ENCODE measurements at places on chromosomes 12 and 14. TPM values are rescaled to one million over a fixed set of nuclear protein-coding genes. Genes with fewer than 3 reads are reported as not detected.
A peak's percentile ranks its signal among the peaks of the same experiment; 100 is the strongest.

Gene PAX9
- not detected for total RNA-seq

Gene MUCL1
- not detected for total RNA-seq

- no peak overlapping the region for H3K4me3 ChIP-seq
- DNase-seq = no peak
- H3K4me1 ChIP-seq = peaks cover 3% of the 10 kb centered on the region
- H3K36me3 ChIP-seq = no peaks in the 10 kb centered on the region
- H3K27me3 ChIP-seq = peaks cover 37% of the 10 kb centered on the region
Observed at GRCh38 chr12:3178671-3179313, 101.6 kb downstream of the TSPAN9 start.

Gene ASCL1
- total RNA-seq = not detected

- no peak for DNase-seq
- H3K36me3 ChIP-seq = peaks cover 21% of the 10 kb centered on the region
- no peak overlapping the region for H3K4me3 ChIP-seq
Observed at GRCh38 chr12:76848132-76848531, 30.7 kb downstream of the CSRP2 start.

DNA sequence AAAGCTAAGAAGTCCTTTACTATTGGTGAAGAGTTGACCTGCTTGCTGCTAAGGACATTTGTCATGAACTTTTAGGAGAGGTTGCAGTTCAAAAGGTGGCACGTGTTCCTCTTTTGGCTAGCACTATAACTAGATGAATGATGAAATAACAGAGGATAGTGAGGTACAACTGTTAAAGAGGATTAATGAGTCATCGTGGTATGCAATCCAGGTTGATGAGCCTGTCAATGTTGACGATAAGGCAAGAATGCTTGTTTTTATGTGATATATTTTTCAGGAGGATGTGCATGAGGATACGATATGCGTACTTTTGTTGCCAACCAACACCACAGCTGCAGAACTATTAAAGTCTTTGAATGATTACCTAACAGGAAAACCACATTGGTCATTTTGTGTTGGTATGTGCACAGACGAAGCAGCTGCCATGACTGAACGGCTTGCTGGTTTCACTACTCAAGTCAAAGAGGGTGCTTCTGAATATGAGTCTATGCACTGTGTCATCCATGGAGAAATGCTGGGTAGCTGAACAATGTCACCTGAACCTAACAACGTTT is 10.6 kb downstream of the CEP128 start:
- DNase-seq = no peak
- H3K36me3 ChIP-seq = peaks cover 66% of the 10 kb centered on the region
- H3K27me3 ChIP-seq = no peaks in the 10 kb centered on the region
- H3K4me3 ChIP-seq = peak overlapping the region; percentile 64
- H3K4me1 ChIP-seq = peaks cover 56% of the 10 kb centered on the region
- H3K27ac ChIP-seq = peak overlapping the region; percentile 87

GRCh38 chr12:3534511-3534910 is 43.5 kb downstream of the PRMT8 start:
- H3K4me1 ChIP-seq = no peaks in the 10 kb centered on the region
- H3K27me3 ChIP-seq = peaks cover 2% of the 10 kb centered on the region
- H3K4me3 ChIP-seq = no peak overlapping the region
- no peaks in the 10 kb centered on the region for H3K36me3 ChIP-seq
- H3K27ac ChIP-seq = no peak overlapping the region

DNA sequence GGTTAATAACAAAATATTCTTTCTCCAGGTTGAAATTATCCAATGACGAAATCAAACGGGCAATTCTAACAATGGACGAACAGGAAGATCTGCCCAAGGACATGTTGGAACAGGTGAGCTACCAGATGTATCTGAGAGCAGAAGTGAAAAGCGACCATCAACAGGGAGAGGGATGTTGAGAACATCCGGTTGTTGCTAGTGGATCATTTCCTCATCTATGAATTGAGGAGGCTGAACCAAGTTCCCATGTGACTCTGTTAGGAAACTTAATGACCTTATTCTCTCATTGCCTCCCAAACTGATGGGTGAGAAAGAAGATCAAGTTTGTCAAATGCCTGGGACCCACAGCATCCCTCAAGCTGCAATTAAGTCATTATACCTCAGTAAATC is 117.7 kb downstream of the GPR135 start:
- no peak overlapping the region for H3K4me3 ChIP-seq
- DNase-seq = no peak
- H3K27me3 ChIP-seq = no peaks in the 10 kb centered on the region

Gene MAX
- total RNA-seq = 150 TPM

- peaks cover 2% of the 10 kb centered on the region for H3K4me1 ChIP-seq
- H3K36me3 ChIP-seq = peaks cover 21% of the 10 kb centered on the region
- no peak overlapping the region for H3K27ac ChIP-seq
- no peak overlapping the region for H3K4me3 ChIP-seq
Observed at GRCh38 chr12:96220902-96221301, 26.7 kb downstream of the ELK3 start.

Gene MANSC1
- not detected for total RNA-seq

DNA sequence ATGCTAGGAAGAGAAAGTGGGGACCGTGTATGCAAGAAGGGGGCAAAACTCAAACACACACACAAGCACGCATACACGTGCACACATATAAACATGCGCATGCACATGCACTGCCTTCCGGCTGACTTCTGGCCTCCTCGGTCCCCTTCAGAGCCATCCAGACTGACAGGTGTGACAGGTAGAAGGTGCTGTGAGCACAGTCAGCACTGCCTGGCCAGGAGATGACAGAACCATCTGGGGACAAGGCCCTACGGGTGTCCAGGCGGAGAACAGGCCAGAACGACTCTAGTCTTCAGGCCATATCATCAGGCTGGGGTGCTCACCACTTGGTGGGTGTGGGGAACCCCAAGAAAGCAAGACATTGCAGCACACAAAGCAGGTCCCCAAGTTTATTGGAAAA is 7.3 kb downstream of the KRT83 start:
- H3K36me3 ChIP-seq = no peaks in the 10 kb centered on the region
- H3K27ac ChIP-seq = no peak overlapping the region
- no peak for DNase-seq
- H3K4me3 ChIP-seq = no peak overlapping the region
- H3K27me3 ChIP-seq = peaks cover 50% of the 10 kb centered on the region

DNA sequence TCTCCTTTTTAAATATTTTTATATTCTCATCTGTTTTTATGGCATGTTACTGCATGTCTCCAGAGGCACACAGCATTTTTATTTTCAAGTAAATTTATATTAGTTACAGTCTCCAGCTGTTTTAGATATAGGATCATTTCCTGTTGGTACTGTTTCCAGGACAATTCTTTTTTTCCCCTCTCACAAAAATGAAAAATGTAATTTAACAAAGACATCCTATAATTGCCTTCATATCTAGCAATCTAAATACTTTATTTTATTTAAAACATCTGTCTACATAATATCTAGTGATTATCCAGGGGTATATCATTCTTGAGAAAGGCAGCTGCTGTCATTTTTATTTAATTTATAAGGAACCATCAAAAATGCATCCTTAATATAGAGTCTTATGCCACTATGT is 272.4 kb upstream of the NPAS3 start:
- H3K27me3 ChIP-seq = peaks cover 2% of the 10 kb centered on the region
- DNase-seq = no peak
- H3K27ac ChIP-seq = no peak overlapping the region
- no peak overlapping the region for H3K4me3 ChIP-seq
- H3K36me3 ChIP-seq = no peaks in the 10 kb centered on the region

DNA sequence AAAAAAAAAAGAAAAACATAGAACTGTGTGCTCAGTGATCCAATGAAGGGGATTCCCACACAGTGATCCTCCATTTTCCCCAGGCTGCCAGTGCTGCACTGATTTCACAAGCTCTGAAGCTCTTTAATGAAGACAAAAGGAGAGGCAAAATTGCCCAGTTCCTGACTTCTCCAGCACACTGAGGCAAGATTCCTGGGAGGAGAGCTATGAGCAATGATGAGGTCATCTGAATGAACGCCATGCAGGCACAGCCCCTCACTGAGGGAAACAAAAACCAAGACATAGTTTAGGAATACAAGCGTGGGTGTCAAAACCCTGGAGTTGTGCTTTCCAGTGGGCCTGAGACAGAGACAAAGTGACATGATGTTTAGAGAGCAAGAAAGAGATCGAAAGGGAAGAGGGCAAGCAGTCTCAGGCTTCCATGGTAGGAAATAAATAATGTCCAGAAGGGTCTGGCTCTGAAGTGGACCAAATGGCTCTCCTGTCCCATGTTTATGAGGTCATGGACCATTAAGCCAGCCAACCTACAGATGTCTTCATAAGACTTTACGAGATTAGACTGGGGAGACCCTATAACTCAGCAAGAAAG is 40.9 kb upstream of the SMUG1 start:
- H3K4me3 ChIP-seq = no peak overlapping the region
- no peak overlapping the region for H3K27ac ChIP-seq
- peaks cover 6% of the 10 kb centered on the region for H3K27me3 ChIP-seq
- DNase-seq = no peak

DNA sequence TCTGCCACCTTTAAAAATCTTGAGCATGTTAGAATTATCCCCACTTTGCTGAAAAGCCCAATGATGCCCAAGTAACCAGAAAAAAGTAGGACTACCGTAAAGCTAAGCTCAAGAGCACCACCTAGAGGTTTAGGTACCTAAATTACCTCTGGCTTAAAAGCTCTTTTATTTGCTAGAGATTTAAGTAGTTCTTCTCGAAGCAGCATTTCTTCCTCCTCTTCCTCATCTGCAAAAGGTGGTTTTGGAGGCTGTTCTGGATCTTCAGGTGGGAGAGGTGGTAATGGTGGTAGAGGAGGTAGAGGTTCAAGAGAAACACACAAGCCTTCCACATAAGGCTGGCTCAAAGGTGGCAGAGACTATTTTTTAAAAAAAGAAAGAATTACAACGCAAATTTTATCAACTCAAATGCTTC is 26.9 kb downstream of the ZFC3H1 start:
- no peaks in the 10 kb centered on the region for H3K27me3 ChIP-seq
- peaks cover 23% of the 10 kb centered on the region for H3K36me3 ChIP-seq
- H3K4me3 ChIP-seq = no peak overlapping the region
- H3K4me1 ChIP-seq = peaks cover 9% of the 10 kb centered on the region
- DNase-seq = no peak
- peak overlapping the region; percentile 44 for H3K27ac ChIP-seq

GRCh38 chr14:48805315-48805714 is 780.9 kb downstream of the RPS29 start:
- H3K27ac ChIP-seq = no peak overlapping the region
- no peaks in the 10 kb centered on the region for H3K36me3 ChIP-seq
- DNase-seq = no peak
- H3K4me1 ChIP-seq = no peaks in the 10 kb centered on the region
- H3K27me3 ChIP-seq = no peaks in the 10 kb centered on the region

Gene E2F7
- 15.0 TPM for total RNA-seq

Gene FOS
- total RNA-seq = 60.3 TPM

Gene GARIN6
- not detected for total RNA-seq

- H3K36me3 ChIP-seq = no peaks in the 10 kb centered on the region
- H3K4me3 ChIP-seq = no peak overlapping the region
- no peak overlapping the region for H3K27ac ChIP-seq
- peaks cover 3% of the 10 kb centered on the region for H3K4me1 ChIP-seq
- H3K27me3 ChIP-seq = peaks cover 16% of the 10 kb centered on the region
Observed at GRCh38 chr12:51937926-51938325, 13.6 kb upstream of the ACVR1B start.

Gene STXBP6
- total RNA-seq = not detected
